Activated CD8-positive, alpha-beta memory T cell treated with anti-CD3 and anti-CD28 coated beads for 4 hours (primary cell): ENCODE measurements at places on chromosomes 16 and 17.

DNA sequence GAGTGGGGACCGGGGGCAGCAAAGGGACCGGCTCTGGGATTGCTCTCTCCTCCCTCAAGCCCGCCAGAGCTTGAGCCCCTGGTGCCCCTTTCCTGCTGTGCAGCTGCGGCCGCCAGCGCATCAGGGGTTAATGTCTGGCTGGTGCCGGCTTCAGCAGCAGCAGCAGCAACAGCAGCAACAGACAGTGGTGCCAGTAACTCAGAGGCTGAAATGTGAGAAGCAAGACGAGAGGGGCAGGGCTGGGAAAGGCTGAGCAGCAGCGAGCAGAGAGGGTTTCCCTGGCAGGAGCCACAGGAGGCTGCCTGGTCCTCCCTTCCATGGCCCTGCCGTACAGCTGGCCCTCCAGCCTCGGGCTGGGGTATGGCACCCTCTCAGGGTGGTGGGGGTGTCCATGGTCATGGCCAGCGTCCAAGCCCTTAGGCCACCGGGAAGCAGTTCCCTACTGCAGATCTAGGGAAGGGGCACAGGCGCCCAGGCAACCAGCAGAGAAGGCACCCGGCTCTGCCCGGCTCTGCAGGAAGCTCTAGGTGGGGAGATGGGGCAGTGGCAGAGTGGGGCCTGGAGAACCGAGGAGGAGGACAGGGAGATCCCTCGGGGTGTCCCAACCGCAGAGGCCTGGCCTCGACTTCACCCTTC lies 21.1 kb upstream of the TFAP4 start:
- DNase-seq = no peak

DNA sequence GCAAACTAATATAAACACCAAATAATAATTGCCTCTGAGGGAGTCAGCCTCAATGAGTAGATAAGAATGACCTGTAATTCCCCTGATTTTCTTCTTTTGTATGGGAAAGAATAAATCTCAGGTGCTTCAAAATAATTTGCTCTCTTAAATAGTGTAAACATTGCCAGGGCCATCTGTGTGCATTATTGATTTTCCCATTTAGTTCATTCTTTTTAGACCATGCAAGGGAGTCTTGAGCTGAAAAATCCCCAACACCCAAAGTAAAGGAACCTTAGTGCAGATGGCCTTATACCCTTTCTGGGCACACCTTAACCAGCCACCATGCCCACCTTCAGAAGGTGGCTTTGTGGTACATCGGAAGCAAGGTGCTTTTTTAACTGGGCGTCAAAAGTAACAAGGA lies 267.2 kb downstream of the TMEM114 start:
- DNase-seq = no peak

- DNase-seq = no peak
Observed at GRCh38 chr17:44071772-44072171, 1.2 kb downstream of the G6PC3 start.

DNA sequence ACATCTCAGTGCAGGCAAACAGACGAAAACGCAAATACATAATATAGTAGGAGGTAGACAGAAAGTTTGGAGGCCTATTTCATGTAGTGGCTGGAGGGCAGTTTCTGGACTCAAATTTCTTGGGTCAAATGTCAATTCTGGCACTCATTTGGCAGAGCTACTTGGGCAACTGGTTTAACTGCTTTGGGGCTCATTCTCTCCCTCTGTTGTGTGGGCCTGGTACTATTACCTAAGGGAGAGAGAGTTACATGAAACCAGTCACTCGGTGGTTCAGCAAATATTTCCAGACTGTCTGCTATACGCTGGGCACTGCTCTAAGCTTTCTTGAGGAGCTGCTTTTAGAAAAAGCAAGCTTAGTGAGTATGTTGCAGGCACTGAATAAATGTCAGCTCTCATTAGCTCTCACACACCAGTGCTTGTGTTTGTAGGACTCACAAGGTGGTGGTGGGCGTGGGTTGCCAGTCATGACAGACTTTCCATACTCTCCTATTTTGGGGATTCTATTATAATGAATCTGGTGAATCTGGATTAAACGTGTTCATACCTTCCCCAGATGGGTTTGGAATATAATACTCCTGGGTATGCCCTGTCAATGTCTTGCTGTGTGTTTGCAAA lies 1.8 kb upstream of the SHISA9 start:
- no peak for DNase-seq

GRCh38 chr16:9259914-9260608 lies 168.6 kb downstream of the HAPSTR1 start:
- no peak for DNase-seq

GRCh38 chr17:55322453-55322985 lies 57.8 kb downstream of the HLF start:
- DNase-seq = no peak

GRCh38 chr17:81253358-81254131 lies 14.4 kb downstream of the NDUFAF8 start:
- DNase-seq = peak; percentile 34

GRCh38 chr17:80511222-80512180 lies 33.1 kb upstream of the RPTOR start:
- no peak for DNase-seq

DNA sequence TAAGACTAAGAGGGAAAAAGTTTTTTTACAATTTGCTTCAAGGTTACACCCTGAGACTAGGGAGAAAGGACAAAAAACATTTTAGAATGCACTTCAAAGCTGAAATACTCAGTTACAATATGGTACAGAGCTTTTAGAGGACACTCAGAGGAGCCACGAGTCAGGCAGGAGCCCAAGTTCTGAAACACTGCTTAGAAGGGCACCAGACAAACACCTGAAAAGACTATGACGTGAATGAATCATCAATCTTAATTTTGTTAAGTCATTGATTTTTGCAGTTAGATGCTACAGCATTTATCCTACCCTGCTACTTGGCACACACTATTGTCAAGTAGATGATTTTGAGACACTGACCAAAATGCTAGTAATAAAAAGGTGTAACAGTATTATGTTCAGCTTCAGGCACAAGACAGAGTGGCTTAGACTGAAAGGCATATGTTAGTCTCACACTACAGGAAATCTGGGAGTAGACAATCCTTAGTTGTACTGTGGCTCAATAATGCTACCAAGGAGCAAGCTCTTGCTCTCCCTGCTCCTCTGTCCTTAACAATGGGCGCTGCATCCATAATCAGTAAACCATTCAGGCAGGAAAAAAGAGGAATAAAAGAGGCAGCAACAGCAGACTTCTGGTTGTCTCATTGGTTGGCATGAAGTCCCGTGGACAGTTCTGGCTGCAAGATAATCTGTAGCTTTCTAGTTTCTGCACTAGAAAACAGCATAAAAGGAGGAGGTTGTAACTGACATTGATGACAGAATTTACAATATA lies 151.8 kb downstream of the ABCA8 start:
- DNase-seq = no peak

DNA sequence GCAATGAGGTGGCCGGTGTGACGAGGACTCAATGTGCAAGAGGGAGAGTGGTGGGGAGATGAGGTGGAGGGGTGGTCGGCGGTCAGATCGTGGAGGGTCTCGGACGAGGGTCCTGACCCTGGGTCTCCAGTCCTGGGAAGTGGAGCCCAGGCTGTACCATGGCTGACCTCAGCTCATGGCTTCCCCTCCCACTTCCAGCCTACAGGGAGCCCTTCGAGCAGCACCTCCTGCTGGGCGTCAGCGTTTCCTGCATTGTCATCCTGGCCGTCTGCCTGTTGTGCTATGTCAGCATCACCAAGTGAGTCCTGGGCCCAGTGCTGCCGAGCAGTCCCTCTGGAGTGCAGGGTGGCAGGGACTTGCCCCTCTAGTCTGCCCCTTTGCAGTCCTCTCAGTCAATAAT lies 41.8 kb downstream of the IL4R start:
- no peak for DNase-seq

- no peak for DNase-seq
Observed at GRCh38 chr17:9072696-9073339, 51.5 kb downstream of the NTN1 start.

GRCh38 chr16:8621572-8622314 lies at the start of gene METTL22:
METTL22 (plus strand) TSS chr16:8621698; CDS start chr16:8625666, 3,968 bp downstream.
- DNase-seq = peak; percentile 85

DNA sequence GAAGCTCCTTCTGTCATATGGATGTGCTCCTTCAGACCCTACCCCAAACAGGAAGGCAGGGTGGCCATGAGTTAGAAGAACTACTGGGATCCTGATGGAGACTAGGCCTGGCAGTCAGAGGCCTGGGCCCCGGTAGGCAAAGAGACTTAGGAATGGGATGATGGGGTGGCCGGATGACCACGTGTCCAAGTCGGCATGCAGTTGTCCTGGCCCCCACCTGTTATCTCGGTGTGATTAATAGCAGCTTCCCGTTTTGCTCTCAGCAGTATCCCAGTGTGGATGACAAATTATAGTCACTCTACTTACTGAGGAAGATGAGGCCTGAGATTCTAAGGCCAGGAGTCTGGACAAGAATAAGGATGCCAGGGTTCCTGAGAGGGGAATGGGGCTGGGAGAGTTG lies 1.5 kb downstream of the TNFSF12 start:
- DNase-seq = no peak

DNA sequence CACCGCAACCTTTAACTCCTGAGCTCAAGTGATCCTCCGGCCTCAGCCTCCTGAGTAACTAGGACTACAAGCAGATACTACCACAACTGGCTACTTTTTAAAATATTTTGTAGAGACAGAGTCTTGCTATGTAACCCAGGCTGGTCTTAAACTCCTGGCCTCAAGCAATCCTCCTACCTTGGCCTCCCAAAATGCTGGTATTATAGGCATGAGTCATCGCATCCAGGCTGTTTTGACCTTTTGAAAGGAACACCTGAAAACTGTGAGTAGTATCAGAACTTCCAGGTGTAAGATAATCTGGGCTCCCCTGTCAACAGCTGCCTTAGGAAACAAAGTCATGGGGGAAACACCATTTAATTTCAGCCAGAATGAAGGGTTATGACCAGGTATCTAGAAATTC lies 77.5 kb downstream of the CYTH1 start:
- no peak for DNase-seq

DNA sequence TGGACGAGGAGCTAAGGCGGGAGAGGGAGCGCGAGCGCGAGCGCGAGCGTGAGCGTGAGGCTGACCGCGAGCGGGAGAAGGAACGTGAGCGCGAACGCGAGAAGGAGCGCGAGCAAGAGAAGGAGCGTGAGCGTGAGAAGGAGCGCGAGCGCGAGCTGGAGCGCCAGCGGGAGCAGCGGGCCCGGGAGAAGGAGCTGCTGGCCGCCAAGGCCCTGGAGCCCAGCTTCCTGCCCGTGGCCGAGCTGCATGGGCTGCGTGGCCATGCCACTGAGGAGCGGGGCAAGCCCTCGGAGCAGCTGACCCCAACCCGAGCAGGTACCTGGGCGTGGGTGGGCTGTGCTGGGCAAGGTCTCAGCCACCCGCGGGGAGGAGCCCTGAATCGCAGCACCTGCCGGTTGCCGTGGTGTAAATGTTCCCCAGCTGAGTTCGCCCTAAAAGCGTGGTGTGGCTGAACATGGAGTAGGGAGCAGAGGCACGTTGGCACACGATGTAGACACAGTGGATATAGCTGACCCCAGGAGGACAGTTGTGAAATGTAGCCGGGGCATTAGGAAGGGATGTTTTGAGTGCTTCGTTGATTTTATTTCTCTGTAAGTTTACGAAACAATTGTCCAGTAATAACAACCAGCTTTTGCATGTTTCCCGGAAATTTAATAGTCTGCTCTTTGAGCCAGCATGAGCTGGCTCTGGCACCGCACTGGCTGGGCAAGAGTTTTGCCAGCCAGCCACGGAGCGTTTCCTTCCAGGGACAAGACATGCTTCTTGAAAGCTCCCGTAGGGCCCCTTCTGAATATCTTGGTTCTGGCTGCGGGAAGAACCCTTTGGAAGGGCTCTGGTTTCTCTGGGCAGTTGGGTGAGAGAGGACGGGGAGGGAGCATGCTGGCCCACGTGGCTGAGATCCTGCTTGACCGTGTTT lies 32.1 kb downstream of the GINS2 start:
- DNase-seq = no peak

GRCh38 chr17:14270508-14270907 lies 30.4 kb upstream of the HS3ST3B1 start:
- no peak for DNase-seq

GRCh38 chr17:31900877-31901276 lies 631 bp downstream of the UTP6 start:
- DNase-seq = no peak

DNA sequence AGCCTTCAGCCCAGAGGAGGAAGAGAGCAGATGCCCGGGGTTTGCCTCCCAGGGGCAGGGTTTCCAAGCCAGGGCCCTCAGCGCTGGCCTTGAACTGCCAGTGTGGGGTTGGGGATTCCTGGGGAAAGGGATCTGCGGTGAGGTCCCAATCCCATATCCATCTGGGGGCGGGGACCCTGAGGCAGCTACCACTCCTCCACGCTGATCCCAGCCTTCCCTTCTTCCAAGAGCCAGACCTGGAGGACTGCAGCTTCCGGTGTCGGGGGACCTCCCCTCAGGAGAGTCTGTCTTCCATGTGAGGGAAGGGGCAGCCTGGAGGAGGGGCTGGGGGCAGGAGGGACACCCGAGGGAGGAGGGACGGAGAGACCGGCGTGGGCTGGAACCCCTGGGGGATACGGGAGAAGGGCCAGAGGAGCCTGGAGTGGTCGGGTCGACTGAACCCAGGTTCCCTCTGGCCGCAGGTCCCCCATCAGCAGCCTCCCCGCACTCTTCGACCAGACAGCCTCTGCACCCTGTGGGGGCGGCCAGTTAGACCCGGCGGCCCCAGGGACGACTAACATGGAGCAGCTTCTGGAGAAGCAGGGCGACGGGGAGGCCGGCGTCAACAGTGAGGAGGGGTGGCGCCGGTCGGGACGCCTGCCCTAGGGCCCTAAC lies 10.7 kb upstream of the CISD3 start:
- no peak for DNase-seq

DNA sequence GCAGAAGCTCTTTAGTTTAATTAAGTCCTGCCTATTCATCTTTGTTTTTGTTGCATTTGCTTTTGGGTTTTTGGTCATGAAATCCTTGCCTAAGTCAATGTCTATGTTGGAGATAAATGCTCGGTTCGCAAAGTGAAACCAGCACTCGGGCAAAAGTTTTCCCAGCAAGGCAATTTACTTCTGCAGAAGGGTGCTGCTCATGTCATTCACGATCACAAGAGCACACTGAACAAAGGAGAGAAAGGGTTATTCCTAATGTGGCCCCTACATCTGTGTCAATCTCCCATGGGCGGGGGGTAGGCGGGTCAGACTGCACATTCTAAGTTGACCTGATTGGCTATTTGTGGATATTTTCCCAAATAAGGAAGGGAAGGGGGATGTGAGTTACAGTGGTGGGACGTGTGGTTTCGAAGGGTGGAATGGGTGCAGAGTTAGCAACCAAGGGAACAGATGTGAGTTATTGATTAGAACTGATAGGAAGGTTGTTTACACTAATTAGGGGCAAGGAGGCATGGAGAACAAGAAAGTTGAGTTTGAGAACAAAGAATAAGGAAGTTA lies 23.0 kb downstream of the ATF7IP2 start:
- no peak for DNase-seq
